ENCODE measurements at places on chromosomes 16 and 17. TPM values are rescaled to one million over a fixed set of nuclear protein-coding genes. Genes with fewer than 3 reads are reported as not detected.

Gene FA2H
- not detected for total RNA-seq

Gene TBC1D3I
- total RNA-seq = 0.05 TPM

DNA sequence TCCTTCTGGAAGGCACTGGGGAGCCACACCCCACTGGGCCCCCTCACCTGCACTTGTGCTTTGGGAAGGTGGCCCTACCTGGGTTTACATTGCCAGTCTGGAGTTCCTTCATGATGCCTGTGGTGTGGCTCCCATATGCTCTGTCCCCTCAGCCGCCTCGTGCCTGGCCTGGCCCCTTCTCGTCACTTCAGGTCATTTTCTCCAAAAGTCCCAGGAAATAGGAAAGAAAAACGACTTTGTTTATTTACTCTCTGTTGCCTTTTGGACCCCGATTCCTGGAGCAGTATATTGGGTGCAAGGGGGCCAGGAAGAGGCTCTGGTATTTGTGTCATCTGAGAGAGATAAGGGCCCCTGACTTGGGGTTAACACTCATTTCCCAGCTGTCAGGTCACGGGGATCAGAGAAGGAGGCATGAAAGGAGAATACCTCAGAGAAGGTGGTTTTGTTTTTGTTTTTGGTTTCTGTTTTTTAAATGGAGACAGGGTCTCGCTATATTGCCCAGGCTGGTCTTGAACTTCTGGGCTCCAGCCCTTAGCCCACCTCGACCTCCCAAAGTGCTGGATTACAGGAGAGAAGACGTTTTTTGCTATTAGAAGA, 4.7 kb downstream of the SOCS3 start:
- DNase-seq = no peak

GRCh38 chr17:44386182-44386525, 3.3 kb downstream of the ITGA2B start:
- no peak for DNase-seq

DNA sequence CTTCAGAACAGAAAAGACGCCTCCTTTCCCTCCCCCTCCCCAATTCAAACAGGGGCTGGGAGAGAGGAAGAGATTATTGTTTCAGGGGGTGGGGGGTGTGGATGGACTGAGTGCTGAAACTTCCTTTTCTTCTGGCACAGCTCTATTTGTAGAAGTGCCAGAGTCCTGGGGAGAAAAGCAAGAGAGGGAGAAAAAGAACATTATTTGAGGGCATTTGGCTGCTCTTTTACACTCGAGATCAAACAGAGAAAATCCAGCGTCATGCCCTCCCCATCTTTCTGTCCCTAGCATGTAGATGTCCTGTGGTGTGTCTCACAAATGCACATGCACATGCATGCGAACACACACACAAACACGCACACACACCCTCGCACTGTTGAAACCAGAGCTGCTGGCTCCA, 13.0 kb downstream of the ARL4D start:
- DNase-seq = no peak

DNA sequence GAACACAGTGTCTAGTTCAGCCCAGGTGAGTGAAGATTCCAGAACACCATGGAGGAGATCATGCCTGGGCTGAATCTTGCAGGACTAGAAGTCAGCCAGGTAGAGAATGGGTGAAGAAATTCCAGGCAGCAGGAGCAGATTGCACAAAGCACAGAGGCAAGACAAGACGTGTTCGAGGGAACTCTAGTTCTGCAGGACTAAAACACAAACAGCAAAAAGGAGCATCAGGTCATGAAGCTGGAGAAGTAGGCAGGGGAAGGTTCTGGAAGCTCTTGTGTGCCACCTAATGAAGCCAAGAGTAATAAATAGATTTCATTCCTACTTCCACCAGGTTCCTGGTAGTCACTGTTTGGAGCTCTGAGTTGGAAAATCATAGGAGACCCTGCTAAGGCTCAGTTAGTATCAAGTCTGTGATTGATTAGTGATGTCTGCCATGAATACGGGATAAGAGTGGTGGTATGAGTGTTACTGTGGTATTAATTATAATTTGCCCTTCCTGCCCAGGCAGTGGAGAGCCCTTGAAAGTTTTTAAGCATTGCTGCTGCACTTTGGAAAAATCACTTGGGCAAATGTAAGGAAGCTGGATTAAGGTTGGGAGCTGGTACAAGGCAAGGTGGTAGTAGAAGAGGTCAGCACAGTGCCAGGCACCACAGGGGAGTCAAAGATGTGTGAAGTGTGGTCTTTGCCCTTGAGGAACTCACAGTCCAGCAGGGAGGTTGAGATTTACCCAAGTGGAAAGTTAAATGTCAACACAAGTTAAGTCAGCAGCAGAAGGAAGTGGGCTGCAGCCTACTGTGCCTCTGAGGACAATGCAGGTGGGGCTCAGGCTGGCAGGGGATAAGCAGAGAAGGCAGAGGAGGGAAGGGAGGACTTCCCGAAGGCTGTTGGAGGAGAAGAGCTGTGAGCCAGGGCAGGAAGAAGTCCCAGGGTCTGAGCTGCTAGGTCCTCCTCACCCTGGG, 13.5 kb upstream of the FOXN1 start:
- DNase-seq = no peak
